ENCODE measurements at places on chromosomes 6 and 20.
A peak's percentile ranks its signal among the peaks of the same experiment; 100 is the strongest.

GRCh38 chr6:143586557-143586956, 75.0 kb upstream of the FUCA2 start:
- DNase-seq = no peak

- no peak for DNase-seq
Measured at GRCh38 chr6:34235307-34236130, 1.2 kb upstream of the HMGA1 start.

DNA sequence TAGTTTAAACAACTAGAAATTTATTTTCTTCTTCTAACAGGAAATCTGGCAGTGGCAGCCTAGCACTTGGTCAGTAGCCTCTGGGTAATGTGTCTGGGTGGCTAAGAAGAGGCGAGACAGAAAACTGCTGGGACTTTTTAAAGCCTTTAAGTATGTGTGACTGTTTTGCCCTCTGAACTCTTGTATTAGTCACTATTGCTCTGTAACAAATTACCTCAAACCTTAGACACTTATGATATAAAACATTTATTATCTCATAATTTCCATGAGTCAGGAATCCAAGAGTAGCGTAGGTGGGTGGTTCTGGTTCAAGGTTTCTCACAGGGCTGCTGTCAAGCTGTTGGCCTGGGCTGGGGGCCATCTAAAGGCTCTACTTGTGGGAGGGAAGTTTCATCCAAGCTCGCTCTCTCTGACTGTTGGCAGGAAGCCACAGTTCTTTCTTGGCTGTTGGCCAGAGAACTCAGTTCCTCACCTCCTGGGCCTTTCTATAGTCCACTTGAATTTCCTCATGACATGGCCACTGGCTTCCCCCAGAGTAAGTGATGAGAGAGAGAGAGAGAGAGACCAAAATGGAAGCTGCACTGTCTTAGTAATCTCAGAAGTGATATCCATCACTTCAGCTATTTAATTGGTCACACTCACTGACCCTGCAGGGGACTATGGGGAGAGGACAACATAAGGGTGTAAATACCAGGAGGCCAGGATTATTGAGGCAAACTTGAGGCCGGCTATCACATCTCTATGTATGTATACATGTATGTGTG, 17.4 kb upstream of the TBC1D22B start:
- DNase-seq = peak; percentile 41

- no peak for DNase-seq
Measured at GRCh38 chr6:31792761-31793171, 2.8 kb downstream of the VARS1 start.

- DNase-seq = no peak
Measured at GRCh38 chr6:149278997-149279396, 38.5 kb upstream of the TAB2 start.

- DNase-seq = no peak
Measured at GRCh38 chr20:21390768-21391167, 6.6 kb downstream of the NKX2-4 start.

DNA sequence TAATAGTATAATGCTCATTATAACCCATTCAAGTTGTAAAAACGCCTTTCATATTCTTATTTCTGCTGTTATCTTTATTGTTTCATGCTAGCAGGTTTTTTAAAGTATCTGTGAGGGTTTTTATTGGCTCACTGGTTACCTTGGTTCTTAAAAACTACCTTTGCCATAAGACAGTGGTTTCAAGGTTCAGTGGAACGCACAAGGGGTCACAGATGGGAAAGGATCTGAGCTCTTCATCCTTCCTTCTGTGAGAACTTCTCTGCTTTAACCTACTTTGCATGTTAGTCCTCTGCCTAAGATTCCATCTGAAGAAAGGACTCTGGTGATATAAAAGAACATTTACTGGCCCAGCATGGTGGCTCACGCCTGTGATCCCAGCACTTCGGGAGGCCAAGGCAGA, 492.6 kb downstream of the CD83 start:
- no peak for DNase-seq

- no peak for DNase-seq
Measured at GRCh38 chr6:112049996-112050395, 3.9 kb upstream of the CCN6 start.

All from activated CD8-positive, alpha-beta memory T cell treated with anti-CD3 and anti-CD28 coated beads for 48 hours (primary cell).